ENCODE measurements at places on chromosomes 5 and 9.
A peak's percentile ranks its signal among the peaks of the same experiment; 100 is the strongest.

DNA sequence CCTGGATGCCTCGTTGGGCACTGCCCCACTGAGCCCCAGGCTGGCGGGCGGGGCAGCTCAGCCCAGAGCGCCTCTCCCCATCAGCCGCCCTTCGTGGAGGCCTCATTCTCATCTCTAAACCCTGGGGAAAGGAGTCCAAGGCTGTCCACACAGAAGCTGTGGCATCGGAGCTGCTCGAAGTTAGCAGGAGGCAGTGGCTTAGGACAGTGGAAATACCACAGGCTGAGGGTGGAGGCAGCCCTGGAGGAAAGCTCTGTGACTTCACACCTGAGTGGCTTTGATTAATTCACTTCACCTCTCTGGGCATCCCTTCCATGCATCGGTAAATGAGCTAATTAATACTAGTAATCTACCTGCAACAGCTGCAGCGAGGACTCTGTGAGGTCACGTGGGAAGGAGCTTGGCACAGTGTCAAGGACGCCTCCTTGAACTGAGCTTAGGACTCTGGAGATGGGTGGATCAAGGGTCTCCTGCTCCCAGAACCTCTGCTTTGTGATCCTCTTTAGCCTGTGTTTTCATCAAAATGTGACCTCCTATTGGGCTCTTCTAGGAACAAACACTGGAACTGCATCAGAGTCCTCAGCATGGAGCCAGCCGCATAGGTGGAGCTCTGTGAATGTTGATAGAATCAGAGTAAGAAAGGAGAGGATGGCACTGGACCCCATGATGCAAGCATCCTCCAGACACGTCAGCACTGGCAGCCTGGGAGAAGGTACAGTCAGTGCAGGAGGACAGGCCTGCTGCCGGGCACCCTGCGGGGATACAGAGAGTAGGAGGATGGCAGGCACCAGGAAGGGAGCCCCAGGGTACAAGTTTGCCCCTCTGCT is 842 bp upstream of the ANGPTL2 start:
- DNase-seq: peak; percentile 55

- DNase-seq: peak; percentile 79
Measured at GRCh38 chr5:172559004-172559932, 81.8 kb upstream of the NEURL1B start.

DNA sequence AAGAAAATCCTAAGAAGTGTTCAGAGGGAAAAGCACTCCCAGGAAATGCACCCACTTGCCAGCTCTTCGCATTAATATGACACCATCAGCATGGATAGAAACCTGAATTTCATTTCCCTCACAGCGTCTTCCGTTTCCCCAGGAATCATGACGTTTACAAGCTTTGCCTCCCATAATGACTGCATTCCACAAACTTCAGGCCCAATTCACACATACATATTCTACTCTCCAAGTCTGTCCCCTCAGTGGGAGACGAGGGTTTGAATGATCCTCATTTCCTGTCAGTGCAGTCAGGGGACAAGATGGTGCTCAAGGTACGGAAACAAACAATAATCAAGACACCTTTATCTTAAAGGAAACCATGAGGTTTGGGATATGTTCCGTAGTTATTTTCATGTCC is 44.9 kb upstream of the MAN2A1 start:
- DNase-seq: no peak

GRCh38 chr9:116471093-116471906 is 215.8 kb upstream of the TRIM32 start:
- DNase-seq: peak; percentile 52

DNA sequence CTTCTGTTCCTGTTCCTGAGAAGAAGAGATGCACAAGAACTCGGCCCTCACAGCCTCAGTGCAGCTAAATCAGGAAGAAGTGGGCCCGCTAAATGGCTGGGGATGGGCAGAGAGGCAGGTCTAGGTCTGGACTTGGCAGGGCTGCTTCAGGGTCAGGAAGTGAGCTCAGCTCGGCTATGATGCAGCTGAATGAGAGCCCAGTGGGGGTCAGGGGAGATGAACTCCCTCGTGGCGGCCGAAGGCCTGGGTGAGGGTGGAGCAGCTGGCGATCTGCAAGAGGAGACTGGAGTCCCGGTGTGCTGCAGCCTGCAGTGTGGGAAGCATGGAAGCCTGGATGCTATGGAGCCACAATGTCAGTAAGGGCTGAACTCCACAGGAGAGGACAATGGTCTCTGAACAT is 466.2 kb downstream of the SPOCK1 start:
- no peak for DNase-seq

DNA sequence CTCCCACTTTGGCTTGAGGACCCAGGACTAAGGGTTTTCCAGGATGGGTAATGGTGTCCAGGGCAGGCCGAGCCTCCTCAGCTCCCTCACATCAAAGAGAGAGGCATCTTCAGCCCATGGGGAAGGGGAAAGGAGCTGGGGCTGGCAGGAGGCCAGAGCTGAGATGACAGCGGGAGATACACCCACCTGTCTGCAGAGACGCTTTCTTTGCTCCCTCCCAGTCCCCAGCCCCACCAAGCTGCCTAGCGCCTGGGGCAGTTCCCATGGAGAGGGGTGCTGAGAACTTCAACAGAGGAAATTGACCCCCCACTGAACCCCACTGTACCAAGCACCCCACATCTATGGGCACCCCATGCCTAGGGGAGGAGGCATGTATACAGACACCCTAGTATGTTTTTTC is 10.6 kb downstream of the PCDH1 start:
- no peak for DNase-seq

GRCh38 chr9:109887079-109887478 is 107.1 kb downstream of the PALM2AKAP2 start:
- DNase-seq: no peak

DNA sequence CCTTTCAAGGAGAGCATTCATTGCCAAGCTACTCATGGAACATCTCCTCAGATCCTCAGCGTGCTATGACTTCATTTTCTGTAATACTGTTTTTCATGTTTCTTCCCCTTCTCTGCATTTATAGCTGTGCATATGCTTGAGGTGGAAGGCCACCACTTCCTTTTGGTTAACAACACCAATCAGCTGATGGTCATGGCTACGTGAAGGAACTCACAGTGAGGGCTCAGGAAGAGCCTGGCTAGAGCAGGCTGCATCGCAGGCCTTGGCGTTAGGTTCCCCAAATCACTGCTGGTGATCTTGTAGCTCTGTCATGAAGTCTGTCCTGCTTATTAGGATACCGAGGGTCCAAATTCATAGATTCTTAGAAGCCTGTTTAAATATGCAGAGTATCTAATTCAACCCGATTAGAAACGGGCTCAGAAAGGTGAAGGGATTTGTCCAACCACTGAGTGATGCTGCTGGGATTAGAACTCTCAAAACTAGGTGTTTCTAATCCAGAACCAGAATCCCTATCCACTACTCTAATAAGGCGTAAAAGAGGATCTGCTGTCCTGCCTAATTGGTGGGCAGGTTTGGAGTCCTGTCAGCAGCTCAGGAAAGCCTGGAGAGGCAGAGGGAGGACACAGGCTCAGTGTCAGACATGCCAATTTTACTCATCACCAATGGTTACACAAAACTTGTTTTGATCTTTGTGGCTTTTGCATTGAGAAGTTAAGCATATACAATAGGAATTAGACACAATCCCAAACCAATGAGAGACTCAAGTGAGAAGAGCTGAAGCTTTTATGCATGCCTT is 7.5 kb downstream of the SYK start:
- DNase-seq: no peak

DNA sequence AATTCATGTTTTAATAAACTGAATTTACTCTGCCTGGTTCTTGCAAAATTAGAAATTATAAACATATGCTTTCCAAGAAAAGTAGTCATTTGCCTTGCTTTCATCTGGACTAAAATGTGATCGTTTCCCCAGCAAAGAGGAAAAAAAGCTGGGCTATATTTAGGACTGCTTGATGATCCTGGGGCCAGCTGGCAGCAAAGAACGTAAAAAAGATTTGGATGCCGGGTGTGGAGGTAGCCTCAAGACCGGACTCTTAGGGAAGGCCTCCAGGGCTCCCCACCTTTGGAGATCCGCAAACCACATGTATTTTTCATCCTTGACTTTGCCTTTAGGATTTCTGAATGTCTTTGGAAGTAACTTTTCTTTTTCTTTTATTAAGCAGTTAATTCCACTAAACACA is 156.1 kb upstream of the SEMA6A start:
- no peak for DNase-seq

DNA sequence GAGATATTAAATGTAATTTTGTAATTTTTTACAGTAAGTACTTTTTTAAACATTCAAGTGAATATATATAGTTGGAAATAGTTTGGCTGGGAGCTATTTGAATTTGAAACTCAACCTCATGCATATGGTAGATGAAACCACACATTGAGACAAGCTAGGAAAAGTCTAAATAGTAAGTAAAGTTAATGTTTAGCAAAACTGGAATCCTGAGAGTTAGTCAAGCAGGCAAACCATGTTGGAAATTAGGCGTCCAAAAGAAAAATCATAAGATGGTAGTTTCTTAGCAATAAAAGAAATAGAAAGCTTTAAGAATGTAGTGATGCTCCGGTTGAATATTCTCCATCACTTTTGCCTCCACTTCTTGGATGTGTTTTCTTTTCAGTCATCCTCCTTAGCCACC is 657.1 kb upstream of the CDH10 start:
- DNase-seq: no peak

- DNase-seq: no peak
Measured at GRCh38 chr5:147773139-147773538, 9.4 kb downstream of the JAKMIP2 start.

- peak; percentile 67 for DNase-seq
Measured at GRCh38 chr5:56512313-56512996, 279.3 kb upstream of the ANKRD55 start.

DNA sequence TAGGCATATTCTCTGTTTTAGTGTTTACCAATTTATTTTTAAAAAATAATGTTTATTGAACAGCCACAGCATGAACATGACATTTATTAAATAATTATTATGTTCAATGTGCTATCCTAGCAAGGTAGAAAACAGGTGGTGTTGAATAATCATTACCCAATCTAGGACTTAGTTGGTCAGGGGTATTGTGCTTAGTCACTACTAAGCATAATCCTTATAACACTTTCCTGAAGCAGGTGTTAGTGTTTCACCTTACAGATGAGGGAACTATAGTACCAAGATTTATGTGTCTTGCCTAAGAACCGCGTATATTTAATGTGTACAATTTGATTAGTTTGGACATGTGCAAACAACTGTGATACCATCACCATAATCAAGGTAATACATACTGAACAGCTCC is 1387.2 kb upstream of the ACO1 start:
- no peak for DNase-seq

- no peak for DNase-seq
Measured at GRCh38 chr5:98004463-98004862, 769.0 kb upstream of the RGMB start.

DNA sequence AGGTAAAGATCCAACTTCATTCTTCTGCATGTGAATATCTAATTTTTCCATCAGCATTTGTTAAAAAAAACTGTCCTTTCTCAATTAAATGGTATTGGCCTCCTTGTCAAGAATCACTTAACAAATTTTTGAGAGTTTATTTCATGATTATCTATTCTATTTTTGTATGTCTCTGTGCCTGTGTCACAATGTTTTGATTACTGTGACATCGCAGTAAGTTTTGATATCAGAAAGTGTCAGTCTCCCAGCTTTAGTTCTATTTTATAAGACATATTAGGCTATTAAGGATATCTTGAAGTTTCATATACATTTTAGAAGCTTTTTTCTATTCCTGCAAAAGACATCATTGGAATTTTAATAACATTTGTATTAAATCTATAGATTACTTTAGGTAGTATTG is 33.6 kb downstream of the GABRA6 start:
- no peak for DNase-seq

DNA sequence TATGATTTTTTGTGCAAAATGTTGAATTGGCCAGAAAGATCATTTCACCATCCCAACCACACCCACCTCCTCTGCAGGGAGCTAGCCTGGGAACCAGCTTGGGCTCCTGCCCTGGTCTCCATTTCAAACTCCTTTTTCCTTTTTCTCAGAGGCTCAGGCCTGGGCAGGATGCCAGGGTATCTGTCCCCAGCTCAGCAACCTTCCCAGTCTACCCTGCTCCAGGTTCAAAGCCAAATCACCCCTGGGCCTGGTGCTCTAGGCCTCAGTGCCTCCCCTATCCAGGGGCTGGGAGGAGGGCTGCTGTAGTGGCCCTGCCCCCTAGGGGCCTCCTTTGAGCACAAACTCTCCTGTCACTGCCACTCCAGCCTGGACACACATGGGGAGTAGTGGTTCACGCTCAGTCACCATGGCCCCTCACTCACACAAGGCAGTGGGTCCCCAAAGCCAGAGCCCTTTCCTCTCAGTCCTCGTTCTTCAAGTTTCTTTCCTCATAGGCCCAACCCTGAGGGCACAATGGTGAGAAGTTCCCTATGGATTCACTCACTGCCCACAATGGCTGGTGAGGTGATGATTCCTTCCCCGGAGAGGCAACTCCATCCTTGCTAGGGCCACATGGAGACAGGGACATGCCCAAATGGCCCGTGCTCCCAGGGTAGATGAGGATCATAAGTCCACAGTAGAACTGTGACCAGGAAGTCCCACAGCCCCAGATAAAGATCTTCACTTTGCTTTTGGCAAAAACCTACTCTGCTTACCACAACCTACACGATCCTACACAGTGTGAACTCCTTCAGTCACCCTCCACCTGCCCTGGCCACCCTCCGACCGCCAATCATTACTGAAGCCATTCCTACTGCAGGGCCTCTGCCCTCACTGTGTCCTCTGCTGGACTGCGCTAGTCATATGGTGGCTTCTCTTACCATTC is 1.6 kb upstream of the ST6GALNAC4 start:
- DNase-seq: peak; percentile 72

GRCh38 chr5:172334641-172335040 is 51.1 kb upstream of the UBTD2 start:
- no peak for DNase-seq

DNA sequence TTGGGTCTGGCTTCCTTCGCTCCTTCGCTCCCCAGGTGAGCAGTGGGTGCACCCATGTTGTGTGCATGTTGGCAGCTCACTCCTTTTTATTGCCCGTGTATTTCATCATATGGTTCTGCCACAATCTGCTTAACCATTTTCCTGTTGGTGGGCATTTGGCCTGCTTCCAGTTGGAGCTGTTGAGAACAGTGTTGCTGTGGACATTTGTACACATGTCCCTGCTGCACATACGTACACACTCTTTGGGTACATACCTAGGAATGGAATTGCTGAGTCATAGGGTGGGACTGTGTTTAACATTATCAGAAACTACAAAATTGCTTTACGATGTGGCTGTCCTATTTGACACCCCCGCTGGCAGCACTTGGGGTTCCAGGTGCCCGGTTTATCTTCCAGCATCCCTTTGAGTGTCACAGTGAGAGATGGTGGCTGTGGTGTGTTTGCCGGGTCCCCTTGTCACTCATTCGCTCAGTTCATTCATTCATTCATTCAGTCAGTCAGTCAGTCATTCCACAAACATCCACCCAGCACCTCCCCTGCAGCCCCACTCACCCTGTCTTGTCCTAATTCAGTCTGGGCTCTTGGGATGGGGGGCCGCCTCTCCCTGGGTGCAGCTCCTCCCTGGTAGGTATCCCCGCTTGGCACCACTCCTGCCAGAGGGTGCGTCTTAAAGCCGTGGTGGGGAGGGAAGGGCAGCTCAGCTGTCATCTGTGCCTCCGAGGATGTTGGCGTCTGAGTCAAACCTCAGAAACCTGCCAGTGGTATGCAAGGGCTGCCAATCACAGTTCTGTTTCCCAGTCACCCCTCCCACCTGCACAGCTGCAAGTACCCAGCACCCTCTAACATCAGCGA is 7.9 kb upstream of the FIBCD1 start:
- DNase-seq: no peak
